ENCODE measurements at places on chromosomes 3 and 15.

GRCh38 chr3:52403955-52404354, 40.9 kb downstream of the SEMA3G start:
- DNase-seq = no peak

GRCh38 chr15:60580073-60580472, 101.1 kb upstream of the ICE2 start:
- no peak for DNase-seq

- no peak for DNase-seq
Measured at GRCh38 chr3:79354179-79354688, 413.6 kb downstream of the ROBO1 start.

DNA sequence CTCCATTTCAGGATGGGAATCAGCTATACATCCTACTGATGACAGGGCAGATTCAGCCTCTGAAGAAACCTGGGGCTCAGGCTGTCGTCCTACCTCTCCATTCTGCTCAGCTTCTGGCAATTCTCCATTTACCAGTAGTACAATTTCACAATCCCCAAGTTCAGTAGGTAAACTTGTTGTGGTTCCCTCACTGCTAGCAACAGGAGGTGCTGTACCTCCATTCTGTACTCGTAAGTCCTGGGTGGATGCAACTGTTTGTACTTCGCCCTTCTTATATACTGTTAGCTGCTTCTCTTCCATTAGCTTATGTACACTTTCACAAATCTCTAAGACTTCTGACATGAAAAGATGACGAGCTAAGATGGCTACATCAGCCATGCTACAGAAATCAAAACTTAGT, 11.6 kb downstream of the ZBTB11 start:
- DNase-seq = no peak

DNA sequence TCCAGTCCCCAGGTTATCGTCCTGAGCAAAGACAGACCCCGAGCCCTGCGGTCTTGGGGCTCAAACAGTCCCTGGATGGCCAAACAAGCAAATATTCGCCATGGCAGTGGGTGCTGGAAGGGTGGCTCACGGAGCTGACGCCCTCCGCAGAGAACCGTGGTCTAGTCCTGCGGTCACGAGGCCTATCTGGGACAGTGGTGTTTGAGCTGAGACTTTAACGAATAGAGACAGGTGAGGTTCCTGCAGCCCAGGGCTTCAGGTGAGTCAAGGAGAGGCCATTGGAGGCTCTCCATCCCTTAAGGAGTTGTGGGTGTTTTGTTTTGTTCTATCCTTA, 399 bp upstream of the SUCLG2 start:
- no peak for DNase-seq

Data from NCI-H187 (cell line).